ENCODE measurements at places on chromosomes 11 and 22. TPM values are rescaled to one million over a fixed set of nuclear protein-coding genes. Genes with fewer than 3 reads are reported as not detected.
A peak's percentile ranks its signal among the peaks of the same experiment; 100 is the strongest.

DNA sequence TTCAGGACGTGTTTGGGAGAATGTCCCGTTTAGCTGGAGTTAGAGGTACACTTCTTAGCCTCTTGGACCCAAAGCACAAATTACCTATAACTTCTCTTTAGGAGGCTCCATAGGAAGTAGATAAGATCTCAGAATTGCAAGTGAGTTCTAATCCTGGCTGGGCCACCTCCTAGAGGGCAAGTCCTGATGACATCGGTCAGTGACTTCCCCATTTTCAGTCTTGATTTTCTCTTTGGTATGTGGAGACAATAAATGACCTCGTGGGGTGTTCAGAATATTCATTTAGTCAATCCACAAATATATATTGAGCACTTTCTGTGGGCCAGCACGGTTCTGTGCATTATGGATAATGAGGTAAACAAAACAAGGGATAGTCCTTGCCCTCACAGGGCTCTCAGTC is 208.6 kb downstream of the CWF19L2 start:
- no peak overlapping the region for H3K4me3 ChIP-seq
- no peak overlapping the region for H3K27ac ChIP-seq
- DNase-seq: no peak
- no peaks in the 10 kb centered on the region for H3K4me1 ChIP-seq
- H3K27me3 ChIP-seq: peaks cover 2% of the 10 kb centered on the region
- H3K36me3 ChIP-seq: no peaks in the 10 kb centered on the region

- DNase-seq: no peak
- no peak overlapping the region for H3K27ac ChIP-seq
- H3K4me3 ChIP-seq: no peak overlapping the region
- H3K4me1 ChIP-seq: no peaks in the 10 kb centered on the region
These were observed 1297.3 kb downstream of the JRKL start for GRCh38 chr11:97687111-97687510.

DNA sequence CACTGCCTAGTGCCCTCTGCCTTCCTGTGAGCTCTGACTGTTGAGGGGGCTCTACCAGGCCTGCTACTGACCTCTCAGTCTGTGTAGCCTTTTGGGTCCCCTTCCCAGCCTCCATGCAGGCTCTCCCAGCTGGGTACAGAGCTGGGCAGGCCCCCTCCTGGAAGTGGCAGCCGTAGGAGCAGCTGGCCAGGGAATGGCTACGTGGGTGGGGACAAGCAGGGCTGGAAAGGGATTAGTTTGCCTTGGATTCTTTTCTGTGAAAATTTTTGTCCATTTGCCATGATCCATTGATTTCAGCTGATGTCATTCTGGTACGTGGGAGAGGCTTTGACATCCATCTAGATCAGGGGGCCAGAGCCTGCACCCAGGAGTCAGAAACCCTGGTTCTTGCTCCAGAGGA is 23.9 kb upstream of the NECTIN1 start:
- H3K4me3 ChIP-seq: no peak overlapping the region
- no peaks in the 10 kb centered on the region for H3K4me1 ChIP-seq
- no peaks in the 10 kb centered on the region for H3K36me3 ChIP-seq

The OR4A16 gene
- not detected for total RNA-seq

DNA sequence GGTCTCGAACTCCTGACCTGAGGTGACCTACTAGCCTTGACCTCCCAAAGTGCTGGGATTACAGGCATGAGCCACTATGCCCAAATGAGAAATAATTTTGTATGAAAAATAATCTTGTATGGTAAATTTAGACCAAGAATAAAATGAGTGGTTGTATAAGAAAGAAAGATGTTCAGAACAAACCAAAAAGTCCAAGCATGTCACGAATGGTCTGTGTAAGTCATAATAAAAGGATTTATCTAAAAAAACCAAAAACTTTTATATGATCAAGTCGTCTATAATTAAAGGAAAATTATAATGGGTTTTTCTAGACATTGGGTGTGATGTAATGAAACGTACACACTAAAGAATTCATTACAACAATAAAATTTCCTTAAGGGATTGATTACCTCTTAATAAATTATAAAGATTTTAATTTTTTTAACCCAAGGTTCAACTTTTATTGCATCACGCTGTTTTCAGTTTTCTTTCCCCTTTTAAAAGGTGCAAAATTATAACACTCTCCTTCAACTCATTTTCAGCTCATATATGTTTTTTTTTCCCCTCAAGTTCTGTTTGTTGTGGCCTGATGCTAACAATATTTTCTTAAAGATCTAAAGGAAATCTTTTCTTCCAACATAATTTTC is 8.9 kb upstream of the AQP11 start:
- no peaks in the 10 kb centered on the region for H3K36me3 ChIP-seq
- H3K4me1 ChIP-seq: no peaks in the 10 kb centered on the region
- DNase-seq: no peak

DNA sequence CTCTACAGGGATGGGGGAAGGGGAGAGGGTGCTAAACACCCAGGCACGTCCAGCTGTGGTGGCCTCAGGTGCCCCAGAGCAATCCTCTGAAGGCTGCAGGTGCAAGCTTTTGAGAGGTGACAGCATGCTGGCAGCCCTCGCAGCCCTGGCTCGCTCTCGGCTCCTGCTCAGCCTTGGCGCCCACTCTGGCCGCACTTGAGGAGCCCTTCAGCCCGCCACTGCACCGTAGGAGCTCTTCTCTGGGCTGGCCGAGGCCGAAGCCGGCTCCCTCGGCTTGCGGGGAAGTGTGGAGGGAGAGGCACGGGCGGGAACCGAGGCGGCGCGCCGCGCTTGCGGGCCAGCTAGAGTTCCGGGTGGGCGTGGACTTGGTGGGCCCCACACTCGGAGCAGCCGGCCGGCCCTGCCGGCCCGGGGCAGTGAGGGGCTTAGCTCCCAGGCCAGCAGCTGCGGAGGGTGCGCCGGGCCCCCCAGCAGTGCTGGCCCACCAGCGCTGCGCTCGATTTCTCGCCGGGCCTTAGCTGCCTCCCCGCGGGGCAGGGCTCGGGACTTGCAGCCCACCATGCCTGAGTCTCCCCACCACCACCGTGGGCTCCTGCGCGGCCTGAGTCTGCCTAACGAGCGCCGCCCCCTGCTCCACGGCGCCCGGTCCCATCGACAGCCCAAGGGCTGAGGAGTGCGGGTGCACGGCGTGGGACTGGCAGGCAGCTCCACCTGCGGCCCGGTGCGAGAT is 112.1 kb downstream of the TRIM29 start:
- no peaks in the 10 kb centered on the region for H3K4me1 ChIP-seq
- H3K4me3 ChIP-seq: no peak overlapping the region
- no peak overlapping the region for H3K27ac ChIP-seq
- H3K27me3 ChIP-seq: no peaks in the 10 kb centered on the region
- H3K36me3 ChIP-seq: no peaks in the 10 kb centered on the region
- peak; percentile 81 for DNase-seq

- no peak for DNase-seq
- H3K27ac ChIP-seq: no peak overlapping the region
- H3K4me1 ChIP-seq: peaks cover 6% of the 10 kb centered on the region
- H3K27me3 ChIP-seq: no peaks in the 10 kb centered on the region
- no peak overlapping the region for H3K4me3 ChIP-seq
These were observed 101.1 kb downstream of the ADAMTS15 start for GRCh38 chr11:130549393-130549999.

The PIWIL4 gene
- 1.2 TPM for total RNA-seq

GRCh38 chr11:39036021-39036420 is 2423.4 kb downstream of the LRRC4C start:
- no peak overlapping the region for H3K27ac ChIP-seq
- H3K36me3 ChIP-seq: no peaks in the 10 kb centered on the region
- peaks cover 8% of the 10 kb centered on the region for H3K27me3 ChIP-seq
- no peak for DNase-seq

- H3K4me1 ChIP-seq: peaks cover 49% of the 10 kb centered on the region
- H3K27ac ChIP-seq: no peak overlapping the region
- no peak for DNase-seq
- H3K27me3 ChIP-seq: no peaks in the 10 kb centered on the region
- no peak overlapping the region for H3K4me3 ChIP-seq
- H3K36me3 ChIP-seq: peaks cover 2% of the 10 kb centered on the region
These were observed 50.6 kb downstream of the LGR4 start for GRCh38 chr11:27421819-27422494.

DNA sequence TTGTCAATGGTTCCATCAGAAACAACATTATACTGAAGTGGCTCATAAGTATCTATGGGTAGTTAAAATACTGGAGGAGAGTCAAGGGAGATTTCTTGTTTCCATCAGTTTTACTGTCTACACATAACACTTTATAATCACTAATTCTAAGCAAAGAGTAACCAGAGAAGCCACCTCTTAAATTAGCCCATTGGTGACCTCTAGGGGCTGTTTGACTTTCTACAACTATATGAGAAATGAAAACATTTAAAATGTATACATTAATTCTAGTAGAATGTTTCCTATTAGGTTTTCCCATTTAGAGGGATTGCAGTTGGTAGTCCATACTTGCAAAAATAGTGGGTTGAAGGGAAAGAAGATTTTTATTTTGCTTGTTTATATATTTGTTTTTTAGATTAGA is 504.3 kb downstream of the FAM181B start:
- H3K4me1 ChIP-seq: no peaks in the 10 kb centered on the region
- no peak for DNase-seq
- no peak overlapping the region for H3K4me3 ChIP-seq
- H3K27me3 ChIP-seq: peaks cover 16% of the 10 kb centered on the region
- no peaks in the 10 kb centered on the region for H3K36me3 ChIP-seq

The ZNF215 gene
- 2.7 TPM for total RNA-seq

- peaks cover 3% of the 10 kb centered on the region for H3K27me3 ChIP-seq
- H3K27ac ChIP-seq: no peak overlapping the region
- DNase-seq: peak; percentile 84
- no peaks in the 10 kb centered on the region for H3K36me3 ChIP-seq
These were observed 3.1 kb downstream of the ACY3 start for GRCh38 chr11:67647471-67647870.
